Calu3 (cell line): ENCODE measurements at places on chromosomes 4 and X. TPM values are rescaled to one million over a fixed set of nuclear protein-coding genes. Genes with fewer than 3 reads are reported as not detected.

- no peak for DNase-seq
Observed at GRCh38 chr4:38161208-38162113, 201.3 kb downstream of the PTTG2 start.

- DNase-seq = no peak
Observed at GRCh38 chr4:1478766-1479355, 72.6 kb upstream of the NKX1-1 start.

- no peak for DNase-seq
Observed at GRCh38 chr4:25930731-25931354, 16.8 kb downstream of the SMIM20 start.

DNA sequence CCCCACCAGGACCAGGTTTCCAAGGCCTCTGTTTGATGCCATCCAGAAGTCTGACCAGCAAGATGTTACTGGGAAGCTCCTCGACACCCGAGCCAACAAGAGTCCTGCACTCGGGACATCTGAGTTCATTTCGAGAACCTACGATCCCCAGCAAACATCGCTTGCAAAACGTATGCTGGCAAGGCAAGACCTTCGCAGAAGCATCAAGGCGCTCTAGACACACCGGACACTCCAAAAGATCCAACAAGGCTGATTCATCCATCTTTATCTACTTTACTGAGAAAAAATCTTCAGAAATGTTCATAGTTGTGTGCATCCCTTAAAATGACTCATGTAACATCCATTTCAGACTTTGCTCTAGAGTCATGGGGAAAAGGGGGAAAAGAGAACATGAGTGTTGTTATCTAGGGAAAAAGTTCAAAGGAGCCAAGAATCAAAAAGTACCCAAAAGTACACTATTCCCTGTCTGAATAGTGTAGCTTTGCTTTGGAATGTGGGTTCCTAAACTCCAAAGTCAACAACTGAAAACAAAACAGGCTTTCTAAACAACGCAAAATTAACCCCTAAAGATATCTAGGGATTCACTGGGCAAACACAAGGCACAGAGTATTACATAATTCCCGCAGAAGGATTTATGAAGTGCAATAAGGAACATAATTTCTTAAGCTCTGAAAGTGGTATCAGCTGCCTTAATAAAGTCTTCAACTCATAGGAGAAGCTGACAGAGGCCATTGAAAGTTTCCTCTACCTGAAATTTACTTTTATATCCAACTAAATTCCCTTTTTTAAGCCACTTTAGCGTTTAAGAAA, 1.6 kb downstream of the SH3RF1 start:
- peak; percentile 29 for DNase-seq

GRCh38 chr4:110638089-110638746, 15.3 kb upstream of the PITX2 start:
- no peak for DNase-seq

DNA sequence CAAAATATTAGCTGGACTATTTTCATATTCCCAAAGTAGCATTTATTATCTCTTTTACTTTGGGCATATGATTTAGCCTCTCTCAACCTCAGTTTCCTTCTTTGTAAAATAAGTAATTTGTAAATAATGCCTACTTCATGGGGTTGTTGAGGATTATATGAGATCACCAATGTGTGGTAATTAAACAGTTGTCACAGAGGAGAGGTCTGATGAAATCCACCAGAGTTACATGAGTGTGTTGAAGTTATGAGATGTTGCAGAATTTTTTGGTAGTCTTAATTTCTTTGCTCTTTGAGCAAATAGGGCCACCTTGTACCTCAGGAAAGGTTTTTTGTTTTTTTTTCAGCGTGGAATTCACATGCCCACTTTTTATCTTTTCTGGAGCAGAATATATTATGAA, 1.4 kb downstream of the COX7B start:
- no peak for DNase-seq

GRCh38 chrX:19990151-19990555, 708 bp downstream of the BCLAF3 start:
- DNase-seq = no peak

- DNase-seq = peak; percentile 39
Observed at GRCh38 chr4:74619931-74620702, 174.2 kb downstream of the BTC start.

DNA sequence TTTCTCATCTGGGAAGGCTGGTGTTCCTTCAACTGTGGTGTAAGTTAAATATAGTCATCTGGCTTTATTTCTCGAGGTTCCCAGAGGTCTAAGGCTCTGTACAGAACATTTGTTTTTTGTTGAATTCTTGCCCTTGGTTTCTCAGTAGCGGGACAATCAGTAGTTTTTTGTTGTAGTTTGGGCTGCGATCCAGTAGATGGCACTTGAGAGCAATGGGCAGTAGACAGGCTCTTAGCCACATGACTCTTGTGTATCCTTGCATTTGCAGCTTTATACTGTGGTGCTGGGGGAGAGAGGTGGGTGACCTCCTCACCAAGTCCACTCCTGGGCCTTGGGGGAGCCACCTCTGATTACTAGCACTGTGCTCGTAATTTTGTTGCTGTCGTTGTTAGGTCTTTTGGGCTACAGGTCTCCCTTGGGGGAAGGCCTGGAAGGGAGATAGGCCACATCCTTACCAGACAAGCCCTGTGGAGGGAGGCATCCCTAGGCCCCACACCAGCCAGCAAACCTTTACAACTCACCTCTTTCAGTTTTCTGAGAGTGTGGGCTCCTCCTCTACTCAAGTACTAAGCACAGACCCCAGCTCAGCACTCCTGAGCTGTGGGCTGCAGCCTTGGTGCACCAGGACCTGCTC, 8.1 kb downstream of the ETDB start:
- DNase-seq = peak; percentile 54

The HTN1 gene
- total RNA-seq = not detected in 2 replicates

GRCh38 chrX:153831429-153832150, 1.2 kb upstream of the PDZD4 start:
- DNase-seq = no peak

GRCh38 chr4:82201303-82201702, 172.5 kb downstream of the HNRNPD start:
- DNase-seq = peak; percentile 21

- no peak for DNase-seq
Observed at GRCh38 chr4:165312506-165312905, 15.0 kb upstream of the MSMO1 start.

DNA sequence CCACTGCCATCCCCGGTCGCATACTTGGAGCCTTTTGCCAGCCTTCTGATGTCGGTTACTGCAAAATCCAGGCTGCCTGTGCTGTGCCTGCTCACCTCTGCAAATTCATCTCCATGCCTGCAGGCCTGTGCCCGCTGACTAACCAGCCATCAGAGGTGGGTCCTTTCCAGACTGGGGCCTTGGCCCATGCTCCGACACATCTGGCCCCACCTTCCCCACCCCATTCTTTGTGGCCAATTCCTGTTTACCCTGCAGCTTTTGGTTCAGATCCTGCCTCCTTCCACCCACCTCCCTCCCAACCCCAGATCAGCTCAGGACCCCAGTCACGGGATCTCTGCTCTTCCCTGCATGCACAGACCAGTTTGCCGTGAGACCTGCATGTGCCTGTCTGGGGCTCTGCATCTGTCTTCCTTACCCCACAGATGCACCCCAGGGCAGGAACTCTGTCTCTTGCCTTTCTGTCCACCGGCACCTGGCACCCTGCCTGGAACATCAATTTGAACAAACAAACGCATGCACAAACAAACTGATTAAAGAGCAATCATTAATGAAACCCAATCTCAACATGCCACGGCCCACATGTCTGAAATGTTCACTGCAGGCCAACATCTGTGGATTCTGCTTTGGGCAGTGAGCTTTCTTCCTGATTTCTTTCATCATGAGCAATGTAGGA, 112.8 kb upstream of the PSAPL1 start:
- DNase-seq = no peak

DNA sequence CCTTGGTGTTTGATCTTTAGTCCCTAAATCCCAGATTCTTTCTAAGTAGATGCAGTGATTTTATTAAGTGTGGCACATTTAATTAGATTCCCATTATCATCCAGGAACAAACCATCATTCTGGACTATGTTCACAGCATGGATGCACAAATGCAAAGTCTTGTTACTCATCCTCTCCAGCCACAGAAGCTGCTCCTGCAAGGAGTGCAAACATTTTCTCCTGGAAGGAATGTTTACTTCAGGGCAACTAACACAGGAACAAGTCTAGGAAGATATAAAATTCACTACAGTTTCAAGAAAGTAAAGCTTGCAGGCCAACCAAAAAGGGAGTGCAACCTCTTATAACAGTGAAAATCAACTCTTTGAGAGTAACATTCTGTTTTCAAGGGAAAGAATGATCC, 106.0 kb downstream of the IQCM start:
- DNase-seq = no peak

The HSFX3 gene
- not detected in 2 replicates for total RNA-seq

The GPR82 gene
- not detected in 2 replicates for total RNA-seq

DNA sequence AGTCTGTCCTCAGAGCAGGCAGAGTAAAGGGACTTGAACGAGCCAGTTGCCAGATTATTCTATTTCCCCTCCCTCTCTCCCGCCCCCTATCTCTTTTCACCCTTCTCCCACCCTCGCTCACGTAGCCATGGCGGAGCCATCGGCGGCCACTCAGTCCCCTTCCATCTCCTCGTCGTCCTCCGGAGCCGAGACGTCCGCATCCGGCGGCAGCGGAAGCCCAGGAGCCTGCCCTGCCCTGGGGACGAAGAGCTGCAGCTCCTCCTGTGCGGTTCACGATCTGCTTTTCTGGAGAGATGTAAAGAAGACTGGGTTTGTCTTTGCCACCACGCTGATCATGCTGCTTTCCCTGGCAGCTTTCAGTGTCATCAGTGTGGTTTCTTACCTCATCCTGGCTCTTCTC, 106.2 kb upstream of the SMAD1 start:
- DNase-seq = no peak

DNA sequence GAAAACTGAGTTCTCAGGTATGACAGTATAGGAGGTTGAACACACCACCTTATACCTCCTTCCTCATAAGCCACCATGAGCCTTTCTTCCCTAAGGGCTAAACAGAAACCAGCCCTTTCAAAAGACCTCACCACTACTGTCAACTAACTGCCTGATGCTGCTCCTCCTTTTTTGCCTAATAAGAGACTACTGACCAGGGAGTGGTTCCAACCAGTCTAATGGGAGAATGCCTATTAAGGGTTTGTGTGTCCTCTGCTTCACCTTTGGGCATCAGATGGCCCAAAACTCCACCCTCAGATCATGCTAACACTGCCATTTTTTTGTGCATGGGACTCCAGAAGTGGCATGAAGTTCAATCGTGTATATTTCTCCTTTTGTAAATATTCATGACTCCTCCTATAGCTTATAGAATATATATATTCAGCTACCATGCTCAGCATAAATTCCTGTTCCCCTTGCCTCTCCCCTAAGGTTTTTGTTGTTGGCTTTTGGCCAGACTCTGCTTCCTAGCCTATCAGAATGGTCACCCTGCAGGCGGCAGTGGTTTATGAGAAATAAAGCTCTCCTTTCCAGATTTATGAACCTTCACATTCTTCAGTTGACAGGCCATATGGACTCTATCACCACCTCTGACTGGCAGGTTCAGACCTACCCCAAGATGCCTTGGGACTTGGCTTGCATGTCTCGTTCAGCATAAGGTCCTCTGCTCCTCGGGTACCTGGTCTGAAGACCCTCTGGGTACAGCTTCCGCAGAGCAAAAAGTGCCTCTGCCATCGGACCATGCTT, 28.2 kb downstream of the FGFBP1 start:
- DNase-seq = no peak

The TMPRSS11B gene
- not detected in 2 replicates for total RNA-seq

GRCh38 chr4:148686449-148686848, 244.2 kb upstream of the NR3C2 start:
- no peak for DNase-seq

GRCh38 chr4:64715741-64716140, 306.5 kb upstream of the TECRL start:
- no peak for DNase-seq

DNA sequence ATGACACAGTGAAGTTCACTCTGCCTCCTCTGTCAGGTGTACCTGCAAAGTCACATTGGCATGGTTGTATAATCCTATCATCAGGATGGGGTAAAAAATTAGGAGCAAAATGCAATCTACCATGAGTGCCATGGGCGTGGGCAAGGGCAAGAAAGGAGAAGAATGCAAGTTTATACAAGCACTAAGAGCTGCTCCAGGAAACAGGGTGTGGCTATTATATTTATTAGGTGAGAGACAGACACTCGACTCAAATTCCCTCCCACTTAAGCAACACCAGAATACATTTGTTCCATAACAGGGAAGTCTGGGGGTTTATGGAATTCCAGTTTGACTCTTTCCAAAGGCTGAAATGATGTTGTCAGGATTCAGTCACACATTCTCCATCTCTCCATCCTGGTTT, 378.8 kb downstream of the BCOR start:
- DNase-seq = no peak

GRCh38 chr4:6331018-6331417, 61.4 kb downstream of the WFS1 start:
- peak; percentile 40 for DNase-seq

DNA sequence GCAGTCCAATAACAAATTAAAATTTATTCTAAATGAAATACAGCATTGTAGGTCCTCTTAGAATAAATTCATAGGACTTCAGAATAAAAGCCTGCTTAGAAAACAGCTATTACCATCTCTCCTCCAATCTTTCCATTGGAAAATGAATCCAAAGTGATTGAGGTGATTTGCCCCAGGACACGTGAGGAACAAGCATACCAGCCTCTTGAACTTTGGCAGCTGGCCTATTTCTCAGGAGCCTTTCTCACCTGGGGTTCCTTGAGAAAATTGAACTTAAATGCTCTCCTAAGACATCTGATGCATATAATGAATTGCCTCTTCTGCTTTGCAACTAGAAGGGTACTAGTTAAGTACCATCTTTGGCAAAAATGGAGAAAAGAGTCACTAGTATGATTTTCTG, 13.5 kb downstream of the ARHGAP24 start:
- DNase-seq = no peak

The PRSS12 gene
- total RNA-seq = 44.4 and 48.7 TPM in 2 replicates

The FGFBP1 gene
- total RNA-seq = 5.0 and 8.4 TPM in 2 replicates

GRCh38 chr4:89708903-89709421, 128.0 kb downstream of the SNCA start:
- no peak for DNase-seq

GRCh38 chrX:150348365-150348764, 14.8 kb upstream of the MAMLD1 start:
- peak; percentile 29 for DNase-seq

DNA sequence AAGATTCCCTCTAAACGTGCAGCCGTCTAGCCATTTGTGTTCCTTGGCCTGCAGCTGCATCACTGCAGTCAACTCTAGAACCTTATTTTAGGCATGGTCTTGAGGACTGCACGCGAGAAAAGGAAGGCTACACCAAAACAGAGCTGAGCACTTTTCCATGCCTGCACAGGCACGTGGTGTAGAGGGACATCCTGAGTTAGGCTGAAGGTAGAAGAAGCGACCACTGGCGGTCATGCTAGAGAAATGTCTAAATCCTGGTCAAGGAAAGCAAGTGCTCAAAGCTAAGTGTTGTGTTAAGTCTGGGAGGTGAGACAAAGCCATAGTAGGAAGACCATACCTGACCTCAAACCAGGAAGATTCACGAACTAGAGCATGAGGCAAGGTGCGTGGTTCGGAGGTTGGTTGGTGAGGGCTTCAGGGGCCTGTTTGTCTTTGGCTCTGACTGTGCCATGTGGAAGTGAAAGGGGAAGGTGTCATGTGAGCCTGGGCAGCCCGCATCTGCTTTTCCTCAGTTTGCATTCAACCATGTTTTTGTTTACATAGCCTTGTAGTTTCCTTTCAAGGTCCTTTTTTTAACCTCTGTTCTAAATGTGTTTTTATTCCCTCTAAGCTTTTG, 203.8 kb downstream of the AASDH start:
- no peak for DNase-seq

GRCh38 chr4:56127716-56128115, 179.0 kb downstream of the CEP135 start:
- DNase-seq = no peak
